ENCODE measurements at places on chromosomes 3 and 15.

GRCh38 chr3:112364291-112364690 lies 31.3 kb downstream of the CD200 start:
- DNase-seq, result no peak

DNA sequence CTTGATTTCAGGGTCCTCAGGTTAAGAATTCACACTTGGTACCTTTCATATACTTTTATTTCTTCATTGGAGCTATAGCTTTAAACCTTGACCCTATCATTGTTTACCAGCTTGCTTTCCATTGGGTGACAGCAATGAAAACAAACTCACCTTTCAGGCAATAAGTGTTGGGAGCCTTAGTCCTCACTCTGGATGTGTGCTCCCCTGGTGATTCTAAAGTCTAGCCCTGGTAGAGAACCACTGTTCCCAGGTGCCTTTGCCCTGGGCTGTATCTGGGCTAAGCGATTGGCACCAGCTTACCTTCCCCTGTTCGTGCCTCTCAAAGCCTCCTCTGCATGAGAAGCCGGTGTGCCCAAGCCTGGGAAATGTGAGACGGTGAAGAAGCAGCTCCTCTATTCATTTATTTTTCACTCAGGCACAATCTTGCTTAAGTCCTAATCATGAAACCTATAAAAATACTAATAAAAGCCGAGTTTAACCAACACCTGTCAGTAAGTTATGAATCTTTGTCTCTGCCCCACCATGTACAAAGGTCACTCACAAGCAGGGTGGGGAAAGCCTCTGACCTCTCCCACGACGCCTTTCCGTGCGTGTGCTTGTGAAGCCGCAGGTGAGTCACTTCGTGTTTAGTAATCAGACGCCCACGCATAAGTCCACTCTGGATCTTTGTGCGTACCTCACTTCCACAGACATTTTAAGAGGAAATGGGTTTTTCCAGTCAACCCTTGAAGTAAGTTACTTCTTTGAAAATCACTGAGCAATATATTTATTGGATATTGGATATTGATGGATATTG lies 12.8 kb upstream of the ARRDC4 start:
- DNase-seq, result no peak

- DNase-seq, result no peak
These were observed 18.5 kb upstream of the WNT7A start for GRCh38 chr3:13898346-13898745.

GRCh38 chr3:122235147-122235546 lies 51.7 kb downstream of the CASR start:
- DNase-seq, result no peak

All from COR-L47 (cell line).